ENCODE measurements at places on chromosomes 7 and 10.
A peak's percentile ranks its signal among the peaks of the same experiment; 100 is the strongest.

GRCh38 chr10:124990671-124991625, 49.0 kb downstream of the ZRANB1 start:
- H3K36me3 ChIP-seq: peaks cover 100% of the 10 kb centered on the region
- H3K4me3 ChIP-seq: no peak overlapping the region
- DNase-seq: no peak
- H3K27ac ChIP-seq: no peak overlapping the region

DNA sequence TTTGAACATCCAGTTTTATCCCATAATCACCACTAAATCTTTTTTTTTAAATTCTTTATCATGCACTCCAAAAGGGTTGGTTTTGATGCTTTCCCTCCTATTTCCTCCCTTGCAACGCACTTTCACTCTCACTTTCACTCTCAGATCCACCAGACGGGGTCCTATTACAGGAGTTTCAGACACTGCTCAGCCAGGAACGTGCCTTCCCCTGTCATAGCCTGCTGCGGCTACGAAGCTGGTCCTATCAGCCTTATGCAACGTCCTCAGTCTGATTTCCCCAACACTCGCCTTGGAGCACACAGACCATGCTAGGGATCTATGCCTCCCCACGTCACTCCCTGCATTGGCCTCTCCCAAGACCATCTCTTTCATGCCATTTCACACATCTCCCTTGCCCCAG, 23.4 kb downstream of the ZPBP start:
- H3K4me3 ChIP-seq: peak overlapping the region; percentile 65
- no peaks in the 10 kb centered on the region for H3K27me3 ChIP-seq
- peaks cover 29% of the 10 kb centered on the region for H3K4me1 ChIP-seq
- H3K36me3 ChIP-seq: no peaks in the 10 kb centered on the region

GRCh38 chr7:84838857-84839256, 348.0 kb downstream of the SEMA3D start:
- H3K27ac ChIP-seq: no peak overlapping the region
- no peaks in the 10 kb centered on the region for H3K27me3 ChIP-seq
- no peaks in the 10 kb centered on the region for H3K36me3 ChIP-seq
- no peaks in the 10 kb centered on the region for H3K4me1 ChIP-seq

DNA sequence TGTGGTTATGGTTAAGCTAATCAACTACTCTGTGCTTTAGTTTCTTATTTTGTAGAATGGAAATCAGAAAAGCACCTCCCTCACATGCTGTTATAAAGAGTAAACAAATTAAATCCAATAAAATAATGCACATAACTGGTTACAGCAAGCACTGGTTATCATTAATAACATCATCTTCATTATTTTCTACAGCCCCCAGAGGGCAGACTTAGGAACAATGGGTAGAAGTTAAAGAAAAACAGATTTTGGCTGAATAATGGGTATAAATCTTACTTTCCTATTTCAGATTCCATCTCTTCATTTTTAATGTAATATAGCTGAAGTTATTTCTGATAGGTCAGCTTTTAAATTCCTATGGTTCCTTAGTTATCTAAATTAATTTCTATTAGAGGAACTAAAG, 126.5 kb downstream of the DOCK4 start:
- no peak overlapping the region for H3K27ac ChIP-seq
- H3K36me3 ChIP-seq: no peaks in the 10 kb centered on the region
- DNase-seq: no peak
- H3K4me1 ChIP-seq: peaks cover 12% of the 10 kb centered on the region

- H3K27me3 ChIP-seq: no peaks in the 10 kb centered on the region
- no peak overlapping the region for H3K27ac ChIP-seq
- no peaks in the 10 kb centered on the region for H3K36me3 ChIP-seq
- no peak overlapping the region for H3K4me3 ChIP-seq
Observed at GRCh38 chr7:147859033-147859432, 731.5 kb upstream of the C7orf33 start.

DNA sequence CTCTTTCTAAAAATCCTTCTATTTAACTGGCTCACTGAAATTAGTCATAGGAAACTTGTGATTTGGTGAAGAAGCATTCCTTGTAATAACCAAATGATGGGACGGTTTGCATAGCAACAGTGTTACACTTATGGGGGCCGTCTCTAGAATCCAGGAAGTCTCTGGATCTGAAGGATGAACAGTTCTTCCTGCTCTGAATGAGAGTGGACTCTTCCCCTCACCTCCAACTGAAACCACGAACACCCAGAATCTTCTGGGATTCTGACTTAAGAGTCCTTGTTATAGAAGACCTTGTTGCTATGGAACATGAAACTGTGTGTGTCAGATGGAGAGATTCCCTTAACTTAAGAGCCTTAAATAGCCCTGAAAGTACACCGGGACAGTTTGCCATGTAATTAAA, 23.2 kb downstream of the NOLC1 start:
- no peaks in the 10 kb centered on the region for H3K4me1 ChIP-seq
- H3K27me3 ChIP-seq: no peaks in the 10 kb centered on the region
- H3K36me3 ChIP-seq: no peaks in the 10 kb centered on the region
- no peak for DNase-seq

DNA sequence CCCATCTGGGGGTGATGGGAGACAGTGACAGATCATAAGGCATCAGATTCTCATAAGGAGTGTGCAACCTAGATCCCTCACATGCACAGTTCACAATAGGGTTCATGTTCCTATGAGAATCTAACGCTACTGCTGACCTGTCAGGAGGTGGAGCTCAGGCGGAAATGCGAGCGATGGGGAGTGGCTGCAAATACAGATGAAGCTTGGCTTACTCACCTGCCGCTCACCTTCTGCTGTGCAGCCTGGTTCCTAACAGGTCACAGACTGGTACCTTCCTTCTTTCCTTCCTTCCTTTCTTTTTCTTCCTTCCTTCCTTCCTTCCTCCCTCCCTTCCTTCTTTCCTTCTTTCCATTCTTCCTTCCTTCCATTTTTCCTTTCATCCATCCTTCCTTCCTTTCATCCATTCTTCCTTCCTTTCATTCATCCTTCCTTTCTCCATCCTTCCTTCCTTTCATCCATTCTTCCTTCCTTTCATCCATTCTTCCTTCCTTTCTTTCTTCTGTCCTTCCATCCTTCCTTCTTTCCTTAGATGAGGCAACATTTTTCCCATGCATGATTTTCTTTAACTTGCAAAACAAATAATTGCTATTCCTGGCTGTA, 370.0 kb upstream of the AUTS2 start:
- H3K27ac ChIP-seq: no peak overlapping the region
- no peak overlapping the region for H3K4me3 ChIP-seq
- no peaks in the 10 kb centered on the region for H3K4me1 ChIP-seq
- H3K36me3 ChIP-seq: no peaks in the 10 kb centered on the region
- no peaks in the 10 kb centered on the region for H3K27me3 ChIP-seq
- no peak for DNase-seq

DNA sequence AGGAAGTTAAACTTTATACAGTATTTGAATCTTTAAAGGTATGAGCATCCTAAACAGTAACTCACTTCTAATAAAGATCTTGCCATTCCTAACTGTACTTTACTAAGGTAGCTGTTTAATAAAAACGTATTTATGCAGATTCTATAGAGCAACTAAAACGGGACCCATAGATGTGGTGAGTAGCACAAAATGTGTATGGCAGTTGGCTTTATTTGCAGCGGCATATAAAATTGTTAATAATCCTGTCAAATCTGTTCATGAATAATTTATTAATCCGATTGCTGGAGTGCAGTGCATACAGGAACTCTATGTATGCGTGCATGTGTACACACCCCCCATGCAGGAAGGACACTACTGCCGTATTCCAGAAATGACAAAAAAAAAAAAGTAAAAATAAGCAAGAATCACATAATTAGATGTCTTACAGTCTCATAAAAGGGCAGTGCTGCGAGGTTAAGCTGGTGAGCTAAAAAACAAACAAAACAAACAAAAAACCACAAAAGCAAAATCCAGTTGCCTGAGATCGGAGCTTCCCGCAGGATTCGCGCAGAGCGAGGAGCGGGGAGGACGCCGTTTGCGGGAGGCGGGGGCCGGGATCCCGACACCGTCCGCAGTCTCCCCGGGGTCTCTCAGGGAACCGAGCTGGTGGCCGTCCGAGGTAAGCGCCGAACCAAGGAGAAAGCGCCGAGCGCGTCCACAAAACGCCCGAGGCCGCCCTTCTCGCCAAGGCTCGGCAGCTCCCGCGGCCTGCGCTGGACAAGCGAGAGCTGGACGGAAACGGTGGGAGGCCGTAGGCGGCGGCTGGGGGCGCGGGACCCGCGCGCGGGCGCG, 518 bp upstream of the COMMD3 start:
- H3K27me3 ChIP-seq: no peaks in the 10 kb centered on the region
- peak overlapping the region; percentile 89 for H3K27ac ChIP-seq
- H3K4me3 ChIP-seq: peak overlapping the region; percentile 81
- peaks cover 45% of the 10 kb centered on the region for H3K4me1 ChIP-seq

DNA sequence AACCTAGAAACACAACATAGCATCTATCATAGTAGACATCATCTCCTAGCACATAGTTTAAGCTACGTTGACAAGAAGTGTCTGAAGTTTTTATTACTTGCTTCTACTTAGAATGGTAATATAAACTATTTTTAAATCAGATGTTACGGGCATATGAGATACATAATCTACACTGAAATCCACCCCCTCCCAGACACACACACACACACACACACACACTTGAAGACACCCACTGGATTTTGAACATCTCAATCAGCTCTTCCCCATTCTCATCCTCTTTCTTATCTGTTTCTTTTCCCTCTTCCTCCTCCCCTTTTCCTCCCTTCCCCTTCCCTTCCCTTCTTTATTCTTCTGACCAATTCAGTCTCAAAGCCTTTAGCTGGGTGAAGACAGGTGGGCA, 175.9 kb downstream of the PAXIP1 start:
- no peak for DNase-seq
- no peak overlapping the region for H3K27ac ChIP-seq
- no peaks in the 10 kb centered on the region for H3K36me3 ChIP-seq

- no peaks in the 10 kb centered on the region for H3K4me1 ChIP-seq
- H3K4me3 ChIP-seq: no peak overlapping the region
- H3K36me3 ChIP-seq: no peaks in the 10 kb centered on the region
Observed at GRCh38 chr7:95011995-95012394, 104.6 kb downstream of the PPP1R9A start.

- no peak for DNase-seq
- peaks cover 13% of the 10 kb centered on the region for H3K4me1 ChIP-seq
- no peak overlapping the region for H3K4me3 ChIP-seq
- H3K36me3 ChIP-seq: no peaks in the 10 kb centered on the region
- H3K27ac ChIP-seq: no peak overlapping the region
- H3K27me3 ChIP-seq: no peaks in the 10 kb centered on the region
Observed at GRCh38 chr10:74957285-74957961, 131.0 kb downstream of the KAT6B start.

- H3K27me3 ChIP-seq: no peaks in the 10 kb centered on the region
- peaks cover 22% of the 10 kb centered on the region for H3K36me3 ChIP-seq
- no peak for DNase-seq
- no peak overlapping the region for H3K27ac ChIP-seq
- H3K4me3 ChIP-seq: peak overlapping the region; percentile 47
Observed at GRCh38 chr7:4791738-4792536, 16.5 kb downstream of the AP5Z1 start.

GRCh38 chr10:129716211-129716681, 247.8 kb downstream of the EBF3 start:
- no peaks in the 10 kb centered on the region for H3K36me3 ChIP-seq
- no peak for DNase-seq
- no peak overlapping the region for H3K27ac ChIP-seq

DNA sequence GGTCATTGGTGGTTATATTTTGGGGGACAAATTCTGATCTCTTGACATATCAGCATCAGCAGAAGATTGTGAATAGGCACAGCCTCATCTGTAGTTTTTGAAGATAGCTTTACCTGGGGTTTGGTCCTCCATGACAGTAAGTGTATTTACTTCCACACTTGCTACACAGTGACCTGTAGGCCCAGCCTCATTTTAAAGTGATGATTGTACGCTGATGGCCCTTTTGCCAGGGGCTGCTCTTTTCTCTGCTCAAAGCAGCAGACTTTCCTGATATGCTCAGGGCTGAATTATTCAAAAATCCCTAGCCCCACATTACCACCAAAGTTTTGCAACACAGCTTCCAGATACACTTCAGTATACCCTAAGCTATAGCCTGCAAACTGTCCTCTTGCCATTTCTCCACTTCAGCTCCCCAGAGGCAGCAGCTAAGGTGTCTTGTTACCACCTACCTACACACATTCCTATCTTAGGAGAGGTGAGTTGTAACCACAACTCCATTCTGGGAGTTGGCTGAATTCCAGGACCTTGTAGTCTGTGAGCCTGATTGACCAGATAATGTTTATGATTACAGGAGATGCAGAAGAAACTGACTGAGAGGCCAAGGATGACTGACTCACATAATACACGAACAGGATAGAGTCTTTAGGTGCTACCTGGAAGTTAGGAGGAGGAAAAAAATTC, 6.0 kb downstream of the ASB4 start:
- DNase-seq: no peak
- no peak overlapping the region for H3K27ac ChIP-seq
- H3K4me1 ChIP-seq: no peaks in the 10 kb centered on the region
- no peak overlapping the region for H3K4me3 ChIP-seq
- no peaks in the 10 kb centered on the region for H3K36me3 ChIP-seq

DNA sequence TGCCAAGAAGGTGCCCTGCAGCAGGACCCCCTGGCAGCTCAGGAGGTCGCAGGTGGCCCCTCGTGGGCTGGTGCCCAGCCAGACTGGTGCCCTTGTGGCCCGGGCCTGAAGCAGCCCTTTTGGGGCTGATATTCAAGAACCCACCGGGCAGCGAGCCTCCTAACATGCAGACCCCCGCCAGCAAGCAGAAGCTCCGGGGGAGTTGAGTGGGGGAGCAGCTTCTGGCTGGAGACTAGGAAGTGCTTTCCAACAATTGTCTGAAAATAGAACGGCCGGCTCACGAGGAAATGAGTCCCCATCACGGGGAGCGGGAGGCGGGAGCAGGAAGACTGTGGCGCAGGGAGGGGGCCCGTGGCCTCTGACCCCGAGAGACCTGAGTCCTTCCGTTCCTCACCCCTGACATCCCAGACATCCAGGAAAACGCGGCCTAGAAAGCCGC, 9.5 kb upstream of the INTS1 start:
- no peaks in the 10 kb centered on the region for H3K27me3 ChIP-seq
- H3K36me3 ChIP-seq: no peaks in the 10 kb centered on the region
- H3K4me1 ChIP-seq: peaks cover 4% of the 10 kb centered on the region
- no peak overlapping the region for H3K4me3 ChIP-seq
- DNase-seq: no peak
- H3K27ac ChIP-seq: peak overlapping the region; percentile 63

DNA sequence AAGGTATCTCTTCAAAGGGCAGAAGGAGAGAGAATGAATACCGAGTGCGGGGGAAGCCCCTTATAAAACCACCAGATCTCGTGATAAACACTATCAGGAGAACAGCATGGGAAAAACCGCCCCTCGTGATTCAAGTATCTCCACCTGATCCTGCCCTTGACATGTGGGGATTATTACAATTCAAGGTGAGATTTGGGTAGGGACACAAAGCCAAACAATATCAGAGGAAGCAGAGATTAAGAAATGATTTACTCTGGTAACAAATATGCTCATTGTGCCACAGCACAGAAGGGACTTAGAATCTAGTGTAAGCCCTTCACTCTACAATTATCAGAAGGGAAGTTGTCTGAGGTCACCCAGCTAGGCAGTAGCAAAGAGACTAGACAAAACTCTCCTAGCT, 40.1 kb upstream of the ZNRF2 start:
- H3K4me1 ChIP-seq: peaks cover 7% of the 10 kb centered on the region
- no peak overlapping the region for H3K27ac ChIP-seq
- DNase-seq: no peak
- H3K4me3 ChIP-seq: no peak overlapping the region

- H3K27ac ChIP-seq: no peak overlapping the region
- H3K27me3 ChIP-seq: no peaks in the 10 kb centered on the region
- no peak overlapping the region for H3K4me3 ChIP-seq
- H3K36me3 ChIP-seq: peaks cover 100% of the 10 kb centered on the region
- no peaks in the 10 kb centered on the region for H3K4me1 ChIP-seq
- no peak for DNase-seq
Observed at GRCh38 chr7:23514755-23515154, 17.0 kb downstream of the TRA2A start.

Data from esophagus squamous epithelium (tissue), 5 donors.